ENCODE measurements at places on chromosomes 3 and 15. TPM values are rescaled to one million over a fixed set of nuclear protein-coding genes. Genes with fewer than 3 reads are reported as not detected.

DNA sequence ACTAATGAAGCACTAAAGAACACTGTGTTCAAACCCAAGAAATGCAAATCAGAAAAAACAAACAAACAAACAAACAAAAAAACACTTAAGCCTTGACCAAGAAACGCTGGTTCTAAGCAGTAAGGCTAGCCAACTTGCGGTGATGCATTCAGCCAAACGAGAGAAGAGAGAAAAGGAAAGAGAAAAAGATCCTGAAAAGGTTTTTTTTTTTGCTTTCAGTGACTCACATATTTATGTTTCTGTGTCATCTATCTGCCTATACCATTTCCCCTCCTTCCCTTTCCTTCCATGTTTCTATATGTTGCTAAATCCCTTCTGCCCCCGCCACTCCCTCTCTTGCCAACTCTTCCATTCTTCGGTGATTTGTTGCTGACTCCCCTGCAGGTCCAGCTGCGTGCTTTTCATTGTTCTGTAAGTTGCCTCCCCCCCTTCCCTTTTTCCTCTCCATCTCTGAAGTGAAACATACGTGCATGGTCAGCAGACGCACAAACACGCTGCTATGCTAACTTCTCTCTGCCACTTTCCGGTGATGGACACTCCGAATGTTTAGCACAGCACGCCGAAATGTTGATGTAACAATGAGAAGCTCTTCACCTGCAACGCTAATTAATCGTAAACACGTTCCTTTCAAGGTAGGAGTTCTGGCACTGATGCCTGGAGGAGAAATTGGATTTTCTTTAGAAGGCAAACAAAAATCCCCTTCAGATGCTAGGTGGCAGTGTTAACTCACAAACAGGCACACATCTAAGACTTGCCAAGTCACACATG is 154.4 kb downstream of the TUSC7 start:
- peak; percentile 52 for DNase-seq

- no peak for DNase-seq
These were observed 158.2 kb upstream of the ABI3BP start for GRCh38 chr3:101151286-101151913.

GRCh38 chr3:152252755-152253154 is 16.0 kb upstream of the MBNL1 start:
- no peak for DNase-seq

DNA sequence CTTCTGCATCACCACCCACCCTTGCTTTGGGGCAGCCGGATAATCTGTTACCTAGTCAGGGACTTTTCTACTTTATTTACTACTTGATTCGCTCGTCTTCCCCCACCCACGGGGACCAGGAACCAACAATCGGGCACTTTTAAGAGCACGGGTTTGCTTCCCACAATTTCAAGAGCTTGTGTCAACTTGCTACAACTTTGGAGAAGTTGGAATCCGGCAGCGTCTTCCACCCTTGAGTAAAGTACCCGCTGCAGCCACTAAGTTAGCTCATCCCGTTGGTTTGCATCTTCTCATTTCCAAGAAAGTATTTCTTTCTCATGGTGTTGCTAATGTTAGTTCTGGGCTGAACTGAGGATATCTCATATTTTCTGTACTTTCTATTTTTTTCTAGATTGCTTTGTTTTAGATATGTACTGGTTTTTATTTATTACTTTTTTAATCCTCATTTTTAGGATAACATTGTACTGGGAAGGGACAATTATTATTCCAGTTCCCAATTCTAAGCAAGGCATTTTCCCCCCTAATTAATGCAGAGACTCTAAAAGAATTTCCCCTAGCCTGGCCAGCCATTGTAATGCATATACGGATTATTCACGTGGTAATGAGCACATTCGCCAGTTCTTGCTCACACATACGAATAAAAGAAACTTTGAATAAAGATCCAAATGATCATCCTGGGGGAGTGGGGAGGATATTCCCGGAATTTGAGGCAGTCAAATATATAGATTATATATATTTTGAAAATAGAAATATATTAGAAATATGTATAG is 4.0 kb downstream of the SOX2 start:
- no peak for DNase-seq

DNA sequence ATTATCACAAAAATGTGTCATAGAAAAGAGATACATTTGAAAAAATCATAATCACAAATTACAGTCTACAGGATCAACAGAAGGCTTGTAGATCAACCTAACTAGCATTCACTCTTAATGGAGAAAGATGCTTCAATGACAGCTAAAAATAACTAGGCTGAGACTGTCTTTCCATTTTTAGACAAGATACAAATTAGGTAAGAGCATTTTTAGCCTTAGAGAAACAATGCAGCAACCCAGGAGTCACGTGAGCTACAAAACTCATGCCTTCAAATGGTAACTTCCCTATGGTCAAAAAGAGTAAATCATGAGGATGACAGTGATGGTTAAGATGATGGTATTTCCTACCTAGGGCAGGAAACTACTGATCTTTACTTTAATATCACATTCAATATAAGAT is 415.4 kb downstream of the MAGI1 start:
- DNase-seq = no peak

GRCh38 chr3:124360563-124360962 is 368.6 kb upstream of the ROPN1 start:
- DNase-seq = no peak

DNA sequence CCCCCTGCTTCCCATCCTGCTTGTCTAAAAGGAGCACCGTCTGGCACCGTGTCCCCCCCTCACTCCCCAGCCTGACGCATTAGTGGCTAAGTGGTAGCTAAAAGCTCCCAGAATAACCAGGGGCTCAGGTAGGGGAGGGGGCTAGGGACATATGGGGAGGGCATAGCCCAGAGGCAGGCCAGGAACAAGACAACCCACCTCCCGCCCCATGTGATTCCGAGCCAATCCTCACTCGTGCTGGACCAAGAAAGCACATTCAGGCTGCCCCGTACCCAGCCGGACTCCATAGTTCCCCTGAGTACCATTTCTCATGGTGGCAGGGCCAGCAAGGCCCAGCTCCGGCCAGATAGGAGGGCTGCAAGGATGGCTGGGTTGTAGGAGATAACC is 11.5 kb downstream of the SEMA7A start:
- DNase-seq = no peak

DNA sequence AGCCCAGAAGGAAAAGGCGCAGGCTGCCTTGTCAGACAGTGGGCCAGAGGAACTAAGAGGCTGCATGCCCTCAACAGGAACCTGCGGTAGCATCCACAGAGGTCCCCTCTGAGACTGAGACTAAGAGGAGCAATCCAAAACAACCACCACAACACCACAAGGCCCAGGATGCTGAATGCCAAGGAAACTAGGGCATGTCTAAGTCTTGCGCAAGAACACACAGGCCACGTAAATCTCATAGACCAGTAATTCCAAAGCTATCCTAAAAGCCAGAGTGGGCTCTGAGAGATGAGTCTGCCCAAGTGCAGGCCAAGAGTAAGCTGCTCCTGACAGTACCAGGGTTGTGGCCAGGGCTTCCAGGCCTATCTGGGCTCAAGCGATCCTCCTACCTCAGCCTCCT is 12.9 kb downstream of the MON1A start:
- no peak for DNase-seq

GRCh38 chr3:105315144-105315543 is 51.6 kb upstream of the ALCAM start:
- no peak for DNase-seq

GRCh38 chr3:164533275-164533674 is 545.0 kb downstream of the SI start:
- no peak for DNase-seq

DNA sequence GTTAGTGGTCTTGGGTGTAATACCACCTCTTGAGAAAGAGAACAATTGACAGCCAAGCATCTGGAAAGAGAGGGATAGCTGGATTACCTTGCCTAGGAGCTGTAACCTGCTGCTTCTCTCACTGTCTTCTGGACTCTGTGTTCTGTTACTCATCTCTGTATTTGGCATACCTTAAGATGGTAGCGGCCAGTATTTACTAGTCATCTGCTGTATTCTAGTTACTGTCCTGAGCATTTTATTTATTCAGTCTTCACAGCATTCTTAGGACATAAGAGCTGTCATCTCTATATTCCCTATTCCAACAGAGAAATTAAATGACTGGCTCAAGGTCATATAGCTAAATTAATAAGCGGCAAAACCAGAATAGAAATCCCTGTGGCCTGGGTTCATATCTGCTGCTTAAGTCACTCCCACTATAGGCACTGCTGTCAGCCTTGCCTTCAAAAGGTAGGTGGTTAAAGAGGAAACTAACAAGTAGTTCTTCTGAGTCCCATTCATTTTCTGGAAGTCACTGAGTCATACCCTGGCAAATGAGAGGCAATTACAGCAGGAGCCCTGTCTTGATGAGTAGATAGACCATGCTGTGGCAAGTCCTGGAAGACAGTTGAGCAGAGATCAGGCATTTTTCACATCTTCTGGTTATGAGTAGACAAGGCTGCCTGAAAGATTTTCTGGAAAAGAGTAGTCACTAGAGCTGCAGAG is 68.2 kb downstream of the RAB7A start:
- no peak for DNase-seq

- no peak for DNase-seq
These were observed 370.1 kb downstream of the CNTN6 start for GRCh38 chr3:1462856-1463450.

Gene ZIC1
- total RNA-seq = 3.8 TPM

Gene PIK3CA
- total RNA-seq = 13.2 TPM

Gene ZNF502
- total RNA-seq = 3.5 TPM

Gene P2RY13
- not detected for total RNA-seq
